B cell (primary cell): ENCODE measurements at places on chromosomes 16 and 17.

GRCh38 chr16:88491560-88492310, 38.7 kb downstream of the ZFPM1 start:
- no peak overlapping the region for H3K27ac ChIP-seq
- no peaks in the 10 kb centered on the region for H3K36me3 ChIP-seq
- no peak for DNase-seq
- H3K4me3 ChIP-seq = no peak overlapping the region
- H3K27me3 ChIP-seq = no peaks in the 10 kb centered on the region

GRCh38 chr16:87201052-87201451, 116.1 kb downstream of the C16orf95 start:
- H3K27ac ChIP-seq = no peak overlapping the region
- no peaks in the 10 kb centered on the region for H3K4me1 ChIP-seq
- H3K27me3 ChIP-seq = no peaks in the 10 kb centered on the region
- no peaks in the 10 kb centered on the region for H3K36me3 ChIP-seq
- H3K4me3 ChIP-seq = no peak overlapping the region

- H3K36me3 ChIP-seq = no peaks in the 10 kb centered on the region
- H3K27ac ChIP-seq = peak overlapping the region; percentile 74
- no peak for DNase-seq
- peak overlapping the region; percentile 66 for H3K4me3 ChIP-seq
- peaks cover 10% of the 10 kb centered on the region for H3K4me1 ChIP-seq
Measured at GRCh38 chr17:76672270-76672851, 28.8 kb upstream of the ST6GALNAC1 start.

- no peak for DNase-seq
- no peak overlapping the region for H3K4me3 ChIP-seq
- no peaks in the 10 kb centered on the region for H3K36me3 ChIP-seq
- peaks cover 8% of the 10 kb centered on the region for H3K4me1 ChIP-seq
Measured at GRCh38 chr16:57810197-57811031, 8.1 kb upstream of the KIFC3 start.

GRCh38 chr17:42502926-42503325, 33.1 kb upstream of the NAGLU start:
- H3K27me3 ChIP-seq = no peaks in the 10 kb centered on the region
- DNase-seq = no peak
- no peak overlapping the region for H3K4me3 ChIP-seq
- no peaks in the 10 kb centered on the region for H3K4me1 ChIP-seq
- peaks cover 67% of the 10 kb centered on the region for H3K36me3 ChIP-seq

DNA sequence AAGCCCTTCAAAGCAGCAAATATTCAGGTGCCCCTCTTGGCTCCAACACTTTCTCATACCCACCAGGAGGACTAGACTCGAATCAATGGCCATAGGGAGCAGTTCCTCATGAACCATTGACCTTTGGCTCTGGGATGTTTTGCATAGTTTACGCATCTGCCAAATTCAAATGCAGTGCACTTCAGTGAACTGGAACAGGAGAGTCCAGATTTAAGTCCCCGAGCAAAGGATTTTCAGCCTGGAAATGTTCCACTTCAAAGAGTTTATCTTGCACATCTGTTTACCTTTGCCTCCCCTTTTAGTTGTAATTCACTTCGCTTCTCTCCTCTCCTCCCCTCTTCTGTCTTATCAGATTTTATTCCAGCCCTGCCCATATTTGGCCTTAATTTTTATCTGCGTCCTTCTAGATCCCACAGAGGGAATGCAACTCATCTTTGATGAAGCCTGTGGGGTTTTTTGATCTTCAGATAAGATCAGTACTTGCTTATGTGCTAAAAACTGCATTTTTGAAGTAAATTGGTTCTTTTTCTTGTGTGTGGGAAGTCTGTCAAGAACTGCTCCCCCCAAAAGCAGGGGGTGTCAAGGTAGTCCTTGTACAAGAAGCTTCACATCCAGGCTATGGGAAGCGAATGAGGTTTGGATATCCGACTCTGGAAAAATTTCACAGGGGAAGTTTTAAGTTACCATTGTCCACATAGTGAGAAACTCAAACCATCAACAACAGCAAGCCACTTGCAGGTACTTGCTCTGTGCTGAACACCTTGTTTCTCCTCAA, 281.6 kb downstream of the RBFOX1 start:
- H3K27me3 ChIP-seq = no peaks in the 10 kb centered on the region
- H3K4me1 ChIP-seq = no peaks in the 10 kb centered on the region
- DNase-seq = no peak
- no peak overlapping the region for H3K4me3 ChIP-seq

DNA sequence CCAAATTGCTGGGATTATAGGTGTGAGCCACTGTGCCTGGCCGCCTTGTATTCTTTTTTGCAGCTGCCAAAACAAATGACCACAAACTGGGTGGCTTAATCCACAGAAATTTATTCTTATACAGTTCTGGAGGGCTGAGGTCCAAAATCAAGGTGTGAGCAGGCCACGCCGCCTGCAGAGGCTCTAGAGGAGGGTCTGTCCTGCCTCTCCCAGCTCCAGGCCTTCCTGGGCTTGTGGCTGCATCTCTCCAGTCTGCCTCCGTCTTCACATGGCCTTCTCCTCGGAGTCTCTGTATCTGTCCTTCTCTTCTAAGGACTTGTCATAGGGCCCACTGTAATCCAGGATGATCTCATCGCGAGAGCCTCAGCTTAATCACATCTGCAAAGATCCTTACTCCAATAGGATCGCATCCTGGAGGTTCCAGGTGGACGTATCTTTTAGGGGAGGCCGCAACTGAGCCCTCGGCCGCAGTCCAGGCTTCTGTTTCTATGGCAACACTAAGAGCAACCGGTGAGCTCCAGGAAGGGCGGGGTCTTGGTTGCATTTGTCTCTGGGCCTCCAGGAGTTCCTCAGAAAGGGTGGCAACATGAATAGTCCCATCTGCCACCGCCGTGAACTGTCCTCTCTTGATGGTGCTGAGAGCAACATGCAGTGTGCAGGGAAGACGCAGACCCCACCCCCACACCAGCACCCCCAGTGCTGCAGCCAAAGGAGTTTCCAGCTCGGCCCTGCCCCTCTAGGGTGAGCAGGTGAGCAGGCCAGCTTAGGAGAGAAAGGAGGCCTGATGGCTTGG, 29.5 kb upstream of the CREBBP start:
- H3K4me3 ChIP-seq = no peak overlapping the region
- DNase-seq = no peak
- H3K4me1 ChIP-seq = no peaks in the 10 kb centered on the region
- H3K36me3 ChIP-seq = no peaks in the 10 kb centered on the region

- H3K4me1 ChIP-seq = no peaks in the 10 kb centered on the region
- H3K4me3 ChIP-seq = no peak overlapping the region
- DNase-seq = no peak
- H3K27ac ChIP-seq = no peak overlapping the region
- no peaks in the 10 kb centered on the region for H3K36me3 ChIP-seq
- no peaks in the 10 kb centered on the region for H3K27me3 ChIP-seq
Measured at GRCh38 chr17:28471531-28472342, 1.7 kb upstream of the SLC13A2 start.

GRCh38 chr17:29645515-29646051, 22.9 kb upstream of the CORO6 start:
- H3K27ac ChIP-seq = no peak overlapping the region
- no peaks in the 10 kb centered on the region for H3K27me3 ChIP-seq
- H3K4me3 ChIP-seq = no peak overlapping the region
- peaks cover 2% of the 10 kb centered on the region for H3K4me1 ChIP-seq

DNA sequence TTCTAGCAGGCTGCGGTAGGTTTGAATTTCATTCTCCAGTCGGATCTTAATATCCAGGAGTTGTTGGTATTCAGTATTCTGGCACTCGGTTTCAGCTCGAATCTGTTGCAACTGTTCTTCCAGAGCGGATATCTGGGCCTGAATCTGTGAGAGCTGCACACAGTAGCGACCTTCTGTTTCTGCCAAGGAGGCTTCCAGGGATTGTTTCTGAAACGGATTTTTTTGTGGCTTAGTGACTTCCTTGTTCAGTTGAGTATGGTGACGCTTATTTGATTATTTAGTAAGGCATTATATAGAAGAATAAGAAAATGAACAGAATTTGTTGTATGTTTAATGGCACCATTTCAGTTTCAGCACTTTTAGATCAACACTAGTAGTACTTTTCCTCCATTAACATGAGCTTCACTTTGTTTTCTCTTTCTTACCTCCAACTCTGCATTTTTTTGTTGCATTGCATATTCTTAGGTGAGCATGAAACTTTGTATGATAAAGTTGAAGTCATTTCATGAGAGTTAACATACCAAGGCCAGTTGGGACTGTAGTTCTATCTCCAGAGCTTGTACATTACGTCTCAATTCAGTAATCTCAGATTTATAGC, 2.8 kb downstream of the KRT10 start:
- peaks cover 12% of the 10 kb centered on the region for H3K36me3 ChIP-seq
- H3K27me3 ChIP-seq = no peaks in the 10 kb centered on the region
- peaks cover 8% of the 10 kb centered on the region for H3K4me1 ChIP-seq
- peak overlapping the region; percentile 68 for H3K27ac ChIP-seq

DNA sequence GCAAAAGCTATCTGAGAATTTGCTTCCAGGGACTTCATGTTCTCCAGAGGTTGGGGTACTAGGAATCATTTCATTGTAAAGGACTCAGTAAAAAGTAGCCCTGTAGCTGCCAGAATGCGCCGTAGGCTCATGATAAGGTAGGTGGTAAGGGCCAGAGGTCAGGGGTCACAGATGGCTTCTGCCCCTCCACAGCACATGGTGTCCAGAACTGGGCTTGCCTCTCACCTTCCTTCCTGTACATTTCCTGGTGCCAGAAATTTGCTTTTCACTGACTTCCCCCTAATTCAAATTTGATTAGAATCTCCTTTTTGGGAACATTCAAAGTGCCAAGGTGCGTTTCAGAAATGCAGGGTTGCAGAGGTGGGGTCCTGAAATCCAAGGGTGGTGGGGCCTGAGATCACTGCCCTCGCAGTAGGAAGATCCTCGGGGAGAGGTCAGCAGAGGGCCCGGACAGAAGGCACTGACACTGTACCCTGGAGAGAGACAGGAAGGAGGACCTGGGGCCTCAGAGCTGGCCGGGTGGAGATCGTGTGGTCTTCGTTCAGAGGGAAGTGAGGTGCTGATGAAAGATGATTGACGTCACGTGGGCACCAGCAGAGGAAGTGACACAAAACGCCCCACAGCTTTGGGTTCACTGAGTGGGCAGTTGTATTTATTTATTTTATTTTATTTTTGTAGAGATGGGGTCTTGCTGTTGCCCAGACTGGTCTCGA, 25.5 kb upstream of the METRNL start:
- H3K27ac ChIP-seq = no peak overlapping the region
- no peaks in the 10 kb centered on the region for H3K27me3 ChIP-seq
- DNase-seq = peak; percentile 66
- no peak overlapping the region for H3K4me3 ChIP-seq
- peaks cover 3% of the 10 kb centered on the region for H3K4me1 ChIP-seq

- H3K27ac ChIP-seq = no peak overlapping the region
- H3K4me3 ChIP-seq = no peak overlapping the region
- no peaks in the 10 kb centered on the region for H3K27me3 ChIP-seq
- no peaks in the 10 kb centered on the region for H3K36me3 ChIP-seq
Measured at GRCh38 chr17:17515934-17516930, 20.0 kb upstream of the RASD1 start.

DNA sequence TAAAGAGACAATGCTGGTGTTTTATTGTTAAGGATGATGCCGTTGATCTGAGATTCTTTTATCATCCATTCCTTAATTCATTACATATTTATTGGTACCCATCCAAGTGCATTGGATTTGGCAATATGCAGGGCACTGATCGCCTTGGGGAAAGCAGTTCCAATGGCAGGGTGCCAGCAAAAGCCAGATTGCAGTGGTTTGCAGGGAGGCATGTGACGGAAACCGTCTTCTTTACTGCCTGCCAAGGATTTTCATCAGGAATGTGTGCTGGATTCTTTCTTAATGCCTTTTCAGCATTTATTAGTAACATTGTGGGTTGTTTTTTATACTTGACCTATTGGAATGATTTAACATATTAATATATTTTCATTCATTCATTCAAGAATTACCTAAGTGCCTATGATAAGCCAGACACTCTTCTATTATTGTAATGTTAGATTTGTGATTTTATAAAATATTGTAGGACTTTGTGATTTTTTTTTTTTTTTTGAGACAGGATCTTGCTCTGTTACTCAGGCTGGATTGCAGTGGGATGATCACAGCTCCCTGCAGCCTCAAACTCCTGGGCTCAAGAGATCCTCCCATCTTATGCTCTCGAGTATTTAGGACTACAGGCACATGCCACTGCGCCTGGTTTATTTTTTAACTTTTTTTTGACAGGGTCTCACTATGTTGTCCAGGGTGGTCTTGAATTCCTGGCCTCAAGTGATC, 93.4 kb upstream of the TNRC6A start:
- H3K4me3 ChIP-seq = no peak overlapping the region
- H3K4me1 ChIP-seq = no peaks in the 10 kb centered on the region
- no peak for DNase-seq
- peaks cover 4% of the 10 kb centered on the region for H3K27me3 ChIP-seq
- H3K36me3 ChIP-seq = no peaks in the 10 kb centered on the region
- no peak overlapping the region for H3K27ac ChIP-seq

DNA sequence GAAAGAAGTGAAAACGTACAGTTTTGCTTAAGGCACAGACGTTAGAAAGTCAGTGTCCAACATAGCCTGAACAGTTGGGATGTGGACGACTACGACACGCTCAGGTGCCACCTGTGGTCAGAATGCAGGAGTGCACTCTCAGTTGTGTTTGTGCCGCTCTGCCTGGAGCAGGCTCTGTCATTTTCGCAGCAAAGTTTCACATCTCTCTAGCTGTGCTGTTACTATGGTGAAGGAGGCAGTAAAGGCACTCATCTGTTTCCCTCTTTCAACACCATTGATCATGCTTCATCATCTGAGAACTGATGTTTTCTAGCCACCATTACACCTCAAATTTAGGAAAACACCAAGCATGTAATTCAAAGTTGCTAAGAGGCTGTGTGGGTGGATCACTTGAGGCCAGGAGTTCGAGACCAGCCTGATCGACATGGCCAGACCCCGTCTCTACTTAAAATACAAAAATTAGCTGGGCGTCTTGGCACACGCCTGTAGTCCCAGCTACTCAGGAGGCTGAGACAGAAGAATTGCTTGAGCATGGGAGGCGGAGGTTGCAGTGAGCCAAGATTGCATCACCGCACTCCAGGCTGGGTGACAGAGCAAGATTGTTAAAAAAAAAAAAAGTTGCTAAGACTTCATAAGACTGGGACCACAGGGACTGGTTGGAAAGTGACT, 44.9 kb upstream of the DNAJA2 start:
- peak overlapping the region; percentile 65 for H3K27ac ChIP-seq
- DNase-seq = peak; percentile 91
- H3K4me1 ChIP-seq = peaks cover 23% of the 10 kb centered on the region
- no peaks in the 10 kb centered on the region for H3K36me3 ChIP-seq

DNA sequence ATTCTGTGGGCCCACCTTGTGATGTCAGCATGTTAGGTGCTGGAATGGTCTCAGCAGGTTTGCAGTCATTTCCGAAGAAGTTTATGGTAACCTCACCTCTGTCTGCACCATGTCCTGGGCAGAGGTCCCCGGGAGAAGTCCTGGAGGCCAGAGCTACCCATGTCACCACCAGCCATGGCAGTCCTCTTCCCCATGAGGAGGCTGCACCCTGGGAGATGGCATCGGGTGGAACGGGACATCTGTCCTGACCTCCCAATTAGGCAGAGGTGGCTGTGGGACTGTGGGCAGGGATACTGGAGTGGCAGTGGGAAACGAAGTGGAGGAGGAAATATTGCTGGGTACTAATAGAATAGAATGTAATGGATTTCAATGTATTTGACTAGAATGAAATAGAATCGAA, 511.8 kb upstream of the WSB1 start:
- H3K36me3 ChIP-seq = no peaks in the 10 kb centered on the region
- no peak for DNase-seq
- H3K27ac ChIP-seq = no peak overlapping the region
- no peaks in the 10 kb centered on the region for H3K4me1 ChIP-seq
- no peaks in the 10 kb centered on the region for H3K27me3 ChIP-seq
